Cerebellar cortex (tissue), 1 donor: ENCODE measurements at places on chromosomes 16 and 17.
A peak's percentile ranks its signal among the peaks of the same experiment; 100 is the strongest.

GRCh38 chr17:69050999-69051775 lies 9.5 kb downstream of the ABCA9 start:
- no peak for DNase-seq

DNA sequence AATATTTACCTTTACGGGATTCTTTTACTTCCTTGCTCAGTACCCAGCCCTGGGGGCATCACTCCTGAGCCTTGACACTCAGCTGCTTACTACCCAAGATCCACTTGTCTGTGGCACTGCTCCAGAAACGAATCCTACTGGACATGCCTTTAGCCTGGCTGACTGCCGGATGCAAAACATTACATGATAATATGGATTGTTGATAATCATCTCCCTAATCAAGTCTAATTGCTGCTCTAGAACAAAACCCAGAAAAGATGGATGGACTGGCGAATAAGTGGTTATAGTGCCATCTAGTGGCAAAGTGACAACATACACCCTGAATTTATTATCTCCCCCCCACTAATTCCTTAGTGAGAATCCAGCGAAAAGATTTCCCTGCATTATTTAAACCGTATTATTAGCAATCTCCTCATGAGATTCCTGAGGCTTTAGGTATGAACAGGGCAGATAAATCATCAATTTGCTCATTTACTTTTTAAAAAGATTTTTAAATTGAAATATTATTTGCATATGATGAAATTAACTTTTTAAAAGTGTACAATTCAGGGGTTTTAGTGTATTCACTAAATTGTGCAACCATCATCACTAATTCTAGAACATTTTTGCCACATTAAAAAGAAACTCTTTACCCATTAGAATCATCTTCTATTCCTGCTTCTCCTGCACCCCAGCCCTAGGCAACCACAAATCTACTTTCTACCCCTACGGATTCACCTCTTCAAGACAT lies 61.6 kb downstream of the RGS9 start:
- peak; percentile 81 for DNase-seq

- no peak for DNase-seq
Measured at GRCh38 chr16:6625606-6626005, 707.0 kb upstream of the RBFOX1 start.

DNA sequence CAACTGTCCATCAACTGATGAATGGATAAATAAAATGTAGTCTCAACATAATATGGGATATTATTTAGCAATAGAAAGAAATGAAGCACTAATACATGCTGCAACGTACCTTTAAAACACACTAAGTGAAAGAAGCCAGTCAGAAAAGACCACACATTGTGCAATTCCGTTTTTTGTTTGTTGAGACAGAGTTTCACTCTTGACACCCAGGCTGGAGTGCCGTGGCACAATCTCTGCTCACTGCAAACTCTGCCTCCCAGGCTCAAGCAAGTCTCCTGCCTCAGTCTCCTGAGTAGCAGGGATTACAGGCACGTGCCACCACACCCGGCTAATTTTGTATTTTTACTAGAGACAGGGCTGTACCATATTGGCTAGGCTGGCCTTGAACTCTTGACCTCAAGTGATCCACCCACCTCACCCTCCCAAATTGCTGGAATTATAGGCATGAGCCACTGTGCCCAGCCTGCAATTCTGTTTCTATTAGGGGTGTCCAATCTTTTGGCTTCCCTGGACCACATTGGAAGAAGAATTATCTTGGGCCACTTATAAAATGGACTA lies 40.1 kb downstream of the SCNN1B start:
- no peak for DNase-seq

DNA sequence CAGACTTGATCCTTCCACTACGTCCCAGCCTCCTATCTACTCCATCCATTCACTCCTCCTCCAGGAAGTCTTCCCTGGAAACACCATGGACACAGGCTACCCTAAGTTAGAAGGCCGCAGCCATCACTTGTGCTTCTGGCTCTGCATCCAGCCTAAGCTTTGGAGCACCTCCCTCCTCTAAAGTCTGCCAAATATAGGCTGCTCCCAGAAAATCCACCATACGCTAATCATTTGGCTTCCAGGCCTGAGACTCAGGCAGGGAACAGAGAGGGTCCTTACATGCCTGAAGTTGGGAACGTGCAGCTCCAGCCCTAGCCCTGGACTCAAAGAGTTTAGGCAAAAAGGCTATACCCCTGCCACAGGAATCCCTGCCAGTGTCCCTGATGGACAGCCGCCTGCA lies 6.7 kb downstream of the PCGF2 start:
- no peak for DNase-seq

- DNase-seq, result no peak
Measured at GRCh38 chr16:86431540-86431939, 78.8 kb upstream of the FOXF1 start.

DNA sequence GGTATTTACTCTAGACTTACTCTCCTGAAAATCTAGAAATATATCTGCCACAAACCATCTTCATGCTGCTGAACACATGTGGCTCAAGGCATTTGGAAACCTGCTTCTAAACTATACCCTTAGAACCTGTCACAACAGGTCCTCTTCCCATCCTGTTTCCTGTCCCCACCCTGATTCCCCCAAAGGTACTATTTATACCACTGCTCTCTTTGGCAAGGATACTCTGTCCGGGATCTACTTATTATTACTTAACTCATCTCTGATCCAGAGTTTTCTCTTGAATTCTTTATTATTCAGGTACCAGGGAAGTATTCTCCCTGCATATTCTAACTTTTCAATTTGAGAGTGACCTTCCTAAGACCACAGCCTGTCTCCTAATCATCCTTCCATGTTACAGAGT lies 33.4 kb downstream of the TRAF4 start:
- no peak for DNase-seq

GRCh38 chr17:57638284-57638683 lies 106.8 kb downstream of the CCDC182 start:
- DNase-seq, result no peak

GRCh38 chr16:55426865-55427484 lies 52.0 kb upstream of the MMP2 start:
- no peak for DNase-seq

- peak; percentile 42 for DNase-seq
Measured at GRCh38 chr16:84700446-84701300, 873 bp downstream of the USP10 start.

GRCh38 chr16:75003931-75004330 lies 5.1 kb downstream of the ZNRF1 start:
- no peak for DNase-seq

- no peak for DNase-seq
Measured at GRCh38 chr16:75948441-75948840, 222.2 kb upstream of the CPHXL start.

DNA sequence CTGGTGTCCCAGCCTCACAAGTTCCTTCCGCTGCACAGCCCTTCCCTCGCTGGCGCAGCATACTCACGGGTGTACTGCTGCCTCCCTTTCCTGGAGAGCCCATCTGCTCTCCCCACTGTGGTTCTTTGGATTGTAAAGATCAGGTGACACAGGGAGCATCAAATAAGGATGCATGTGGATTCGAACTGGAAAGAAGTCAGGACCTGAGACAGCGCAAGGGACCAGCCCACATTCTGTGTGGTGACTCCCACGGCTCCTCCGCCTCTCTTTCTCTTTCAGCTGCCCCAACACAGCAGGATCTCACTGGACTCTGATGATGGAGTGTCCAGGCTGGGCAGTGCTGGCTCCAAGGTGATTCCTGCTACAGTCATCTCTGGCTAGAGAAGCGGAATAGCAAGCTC lies 8.1 kb downstream of the LDAF1 start:
- DNase-seq, result peak; percentile 94

- DNase-seq, result no peak
Measured at GRCh38 chr17:49878931-49879904, 31.3 kb upstream of the TAC4 start.
